ENCODE measurements at places on chromosomes 7 and 10.

- DNase-seq, result no peak
Observed at GRCh38 chr7:65809259-65809981, 63.5 kb upstream of the VKORC1L1 start.

- DNase-seq, result no peak
Observed at GRCh38 chr10:95562341-95562965, 1.3 kb upstream of the SORBS1 start.

DNA sequence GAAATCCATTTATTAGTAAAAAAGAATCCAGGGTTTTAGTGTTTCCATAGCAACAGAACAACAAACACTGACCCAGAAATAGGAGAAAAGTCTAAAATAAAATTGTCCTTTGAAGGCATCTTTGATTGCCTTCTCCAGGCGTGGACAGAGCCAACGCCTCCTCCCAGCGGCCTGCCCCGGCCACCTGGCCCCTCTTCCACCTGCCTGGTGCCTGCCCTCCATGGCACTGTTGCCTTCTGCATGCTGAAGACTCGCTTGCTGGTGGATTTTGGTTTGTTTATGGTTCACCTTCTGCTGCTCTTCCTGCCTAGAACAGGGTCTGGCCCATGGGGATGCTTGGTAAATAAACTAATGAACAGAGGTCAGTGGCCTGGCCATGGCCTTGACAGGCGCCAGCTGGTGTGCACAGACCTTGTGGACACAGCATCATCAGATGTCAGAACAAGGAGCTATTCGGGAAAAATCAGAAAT lies 107.4 kb downstream of the DYNC2I1 start:
- no peak for DNase-seq

DNA sequence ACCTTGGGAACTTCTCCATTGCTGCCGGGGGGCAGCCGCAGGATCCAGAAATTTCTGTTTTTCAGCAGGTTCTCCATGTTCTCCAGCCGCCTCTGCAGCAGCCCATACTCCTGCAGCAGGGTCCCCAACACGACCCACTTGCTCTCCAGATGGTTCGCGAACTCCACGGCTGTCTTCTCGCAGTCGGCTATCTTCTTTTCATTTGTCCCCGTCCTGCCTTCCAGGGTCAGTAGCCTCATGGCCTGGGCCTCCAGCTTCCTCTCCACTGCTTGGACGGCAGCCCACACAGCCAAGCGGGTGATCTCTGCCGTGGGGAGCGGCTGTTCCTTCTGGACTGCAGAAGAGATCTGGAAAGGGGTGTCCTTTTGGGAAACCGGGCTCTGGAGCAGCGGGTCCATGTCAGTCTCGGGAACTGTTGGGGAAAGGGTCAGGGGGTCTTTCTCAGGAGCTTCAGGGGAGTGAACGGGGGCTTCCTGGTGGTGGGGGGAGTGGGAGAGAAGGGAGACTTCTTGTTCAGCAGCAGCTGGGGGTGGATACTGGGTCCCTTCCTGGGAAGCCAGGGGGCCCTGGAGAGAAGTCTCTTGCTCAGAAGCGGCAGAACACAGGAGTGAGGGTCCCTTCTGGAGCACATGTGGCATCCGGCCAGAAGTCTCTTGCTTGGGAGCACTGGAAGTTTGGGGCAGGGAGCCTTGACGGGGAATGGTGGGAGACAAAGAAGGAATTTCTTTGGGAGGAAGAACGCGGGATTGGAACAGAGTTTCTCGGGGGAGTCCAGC lies 5.5 kb downstream of the ZNF777 start:
- DNase-seq, result no peak

GRCh38 chr10:76937181-76937600 lies 700.4 kb downstream of the KCNMA1 start:
- DNase-seq, result no peak

- no peak for DNase-seq
Observed at GRCh38 chr10:48234295-48234694, 40.2 kb downstream of the FRMPD2 start.

Measured in caudate nucleus (tissue), 63 donors.